ENCODE measurements at places on chromosomes 12 and 14. TPM values are rescaled to one million over a fixed set of nuclear protein-coding genes. Genes with fewer than 3 reads are reported as not detected.

RND1 gene
- 0.30 TPM for polyA plus RNA-seq

TSHR gene
- not detected for polyA plus RNA-seq

DNA sequence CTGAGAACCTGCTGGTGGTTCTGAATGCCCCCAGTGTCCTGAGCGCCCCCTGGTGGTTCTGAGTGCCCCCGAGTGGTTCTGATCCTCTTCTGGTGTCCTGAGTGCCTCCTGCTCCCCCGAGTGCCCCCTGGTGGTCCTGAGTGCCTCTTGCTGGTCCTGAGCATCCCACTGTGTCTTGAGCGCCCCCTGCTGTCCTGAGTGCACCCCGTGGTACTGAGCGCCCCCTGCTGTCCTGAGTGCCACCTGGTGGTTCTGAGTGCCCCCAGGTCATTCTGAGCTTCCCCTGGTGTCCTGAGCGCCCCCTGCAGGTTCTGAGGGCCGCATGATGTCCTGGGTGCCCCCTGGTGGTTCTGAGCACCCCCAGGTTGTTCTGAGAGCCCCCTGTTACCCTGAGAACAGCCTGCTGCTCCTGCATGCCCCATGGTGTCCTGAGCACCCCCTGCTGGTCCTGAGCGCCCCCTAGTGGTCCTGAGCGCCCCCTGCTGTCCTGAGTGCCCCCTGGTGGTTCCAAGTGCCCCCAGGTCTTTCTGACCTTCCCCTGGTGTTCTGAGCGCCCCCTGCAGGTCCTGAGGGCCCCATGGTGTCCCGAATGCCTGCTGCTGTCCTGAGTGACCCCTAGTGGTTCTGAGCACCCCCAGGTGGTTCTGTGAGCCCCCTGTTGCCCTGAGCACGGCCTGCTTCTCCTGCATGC is 1165.4 kb downstream of the TMEM121 start:
- DNase-seq, result no peak

DNA sequence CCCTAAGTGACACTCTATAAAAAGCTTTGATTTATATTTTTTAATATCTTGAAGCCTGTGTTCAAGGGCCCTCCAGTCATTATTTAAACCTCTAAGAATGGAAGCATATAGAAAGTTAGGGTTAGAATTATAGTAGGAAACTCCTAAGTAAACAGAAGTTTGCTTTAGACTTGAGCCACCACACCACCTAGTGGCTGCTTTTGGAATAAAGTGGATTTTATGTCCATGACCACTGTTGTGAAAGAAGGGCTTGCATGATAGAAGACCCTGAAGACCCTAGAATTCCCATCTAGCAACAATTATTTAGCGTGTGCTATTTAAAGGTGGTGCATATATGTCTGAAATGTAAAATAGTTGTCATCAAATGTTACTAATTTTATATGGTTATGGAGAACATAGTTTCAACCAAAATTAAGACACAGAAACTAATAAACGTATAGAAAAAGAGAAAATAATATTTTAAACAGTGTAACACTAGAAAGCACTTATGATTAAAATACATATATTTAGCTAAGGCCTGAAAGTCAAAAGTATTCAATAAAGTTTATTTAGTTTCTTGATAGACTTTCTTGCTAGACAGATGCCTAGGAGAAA is 21.3 kb downstream of the LRRIQ1 start:
- no peak for DNase-seq

DNA sequence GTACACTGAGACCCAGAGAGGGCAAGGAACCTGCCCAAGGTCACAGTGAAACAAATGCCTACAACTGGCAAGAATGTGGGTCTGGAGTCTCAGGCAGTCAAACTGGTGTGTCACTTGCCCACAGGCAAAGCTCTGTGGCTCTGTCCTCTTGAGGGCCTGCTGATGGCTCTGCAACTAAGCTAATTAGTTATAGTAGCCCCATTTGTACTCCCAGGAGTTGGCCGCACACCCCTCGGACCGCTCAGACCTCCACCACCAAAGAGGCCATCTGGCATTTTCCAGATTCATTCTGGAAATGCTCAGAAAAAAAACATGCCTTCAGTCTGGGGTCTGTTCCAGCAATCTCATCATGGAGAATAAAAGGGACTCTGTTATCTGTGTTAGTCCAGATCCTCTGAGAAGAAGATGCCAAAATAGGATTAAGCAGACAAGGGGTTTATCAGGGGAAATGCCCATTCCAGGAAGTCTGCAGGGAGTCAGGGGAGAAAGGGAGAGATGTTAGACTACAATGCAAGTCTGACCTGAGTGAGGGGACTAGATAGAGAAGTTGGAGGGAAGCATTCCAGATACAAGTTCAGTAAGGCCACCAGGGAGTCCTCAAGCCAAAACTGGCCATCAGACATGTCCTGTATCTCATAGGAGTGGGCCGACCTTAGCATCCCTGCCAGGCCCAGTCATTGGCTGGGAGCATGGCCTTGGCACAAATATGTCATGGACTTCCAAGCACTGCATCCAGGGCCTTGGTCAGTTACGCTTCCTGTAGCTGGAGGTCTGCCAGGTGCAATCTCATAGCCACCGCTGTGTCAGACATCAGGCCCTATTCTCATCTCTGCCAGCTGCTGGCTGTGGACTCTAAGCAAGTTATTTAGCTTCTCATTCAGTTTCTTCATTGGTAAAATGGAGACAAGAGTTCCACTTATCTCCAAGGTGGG is 15.4 kb upstream of the OAS1 start:
- no peak for DNase-seq

BMP4 gene
- 6.5 TPM for polyA plus RNA-seq

DNA sequence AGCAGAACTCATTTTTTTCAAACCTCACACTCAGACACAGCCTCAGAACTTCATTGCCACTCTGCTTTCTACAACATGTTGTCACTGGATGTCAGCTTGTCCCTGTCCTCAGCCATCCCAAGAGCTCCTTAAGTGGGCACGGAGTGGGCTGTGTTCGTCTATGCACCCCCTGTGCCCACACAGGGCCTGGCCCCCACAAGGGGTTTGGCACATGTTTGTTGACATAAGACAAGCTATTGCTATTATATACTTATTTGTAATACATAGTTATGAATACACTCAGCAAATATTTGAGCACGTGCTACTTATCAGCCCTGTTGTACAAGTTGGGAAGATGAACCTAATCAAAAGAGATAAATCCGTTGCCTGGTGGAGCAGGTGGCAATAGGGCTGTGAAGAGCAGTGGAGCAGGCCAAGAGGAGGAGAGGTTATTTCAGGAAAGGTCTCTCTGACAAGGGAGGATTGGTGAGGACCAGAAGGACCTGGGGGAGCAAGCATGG is 4.3 kb upstream of the BDKRB1 start:
- no peak for DNase-seq

PLCZ1 gene
- 0.15 TPM for polyA plus RNA-seq

DNA sequence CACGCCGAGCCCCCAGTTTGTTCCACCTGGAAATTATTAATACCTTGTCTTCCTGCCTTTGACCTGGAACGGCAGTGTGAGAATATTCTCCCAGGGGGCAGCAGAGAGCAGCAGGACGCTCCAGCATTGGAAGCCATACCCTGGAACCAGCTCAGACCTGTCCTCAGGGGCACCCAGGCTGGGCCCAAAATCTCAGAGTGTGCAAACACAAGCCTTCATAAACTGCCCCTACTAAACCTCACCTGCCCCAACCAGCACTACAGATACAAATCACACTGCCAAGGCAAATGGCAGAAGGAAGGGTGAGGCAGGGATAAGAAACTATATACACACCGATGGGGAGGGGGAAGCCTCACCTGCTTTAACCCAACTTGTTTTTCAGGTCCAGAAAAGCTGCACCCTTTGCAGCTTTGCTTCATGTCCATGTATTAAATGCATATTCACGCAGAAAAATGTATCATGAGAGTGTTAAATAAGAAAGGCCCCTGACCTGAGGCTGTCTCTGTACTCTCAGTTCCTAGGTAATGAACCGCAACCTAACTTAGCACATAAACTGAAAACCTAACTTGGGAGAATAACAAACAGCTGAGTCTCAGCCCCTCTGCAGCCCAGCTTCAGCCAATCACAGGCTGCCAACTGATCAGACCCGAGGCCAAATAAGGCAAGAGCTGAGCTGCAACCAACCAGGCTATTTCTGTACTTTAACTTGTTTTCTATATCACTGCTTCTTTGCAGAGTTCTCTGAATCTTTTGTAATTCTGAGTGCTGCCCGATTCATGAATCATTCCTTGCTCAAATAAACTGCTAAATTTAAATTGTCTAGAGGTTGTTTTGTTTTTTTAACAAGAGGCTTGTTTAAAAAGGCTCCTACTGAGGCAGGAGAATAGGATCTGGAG is 130.1 kb downstream of the SPTSSA start:
- no peak for DNase-seq

DNA sequence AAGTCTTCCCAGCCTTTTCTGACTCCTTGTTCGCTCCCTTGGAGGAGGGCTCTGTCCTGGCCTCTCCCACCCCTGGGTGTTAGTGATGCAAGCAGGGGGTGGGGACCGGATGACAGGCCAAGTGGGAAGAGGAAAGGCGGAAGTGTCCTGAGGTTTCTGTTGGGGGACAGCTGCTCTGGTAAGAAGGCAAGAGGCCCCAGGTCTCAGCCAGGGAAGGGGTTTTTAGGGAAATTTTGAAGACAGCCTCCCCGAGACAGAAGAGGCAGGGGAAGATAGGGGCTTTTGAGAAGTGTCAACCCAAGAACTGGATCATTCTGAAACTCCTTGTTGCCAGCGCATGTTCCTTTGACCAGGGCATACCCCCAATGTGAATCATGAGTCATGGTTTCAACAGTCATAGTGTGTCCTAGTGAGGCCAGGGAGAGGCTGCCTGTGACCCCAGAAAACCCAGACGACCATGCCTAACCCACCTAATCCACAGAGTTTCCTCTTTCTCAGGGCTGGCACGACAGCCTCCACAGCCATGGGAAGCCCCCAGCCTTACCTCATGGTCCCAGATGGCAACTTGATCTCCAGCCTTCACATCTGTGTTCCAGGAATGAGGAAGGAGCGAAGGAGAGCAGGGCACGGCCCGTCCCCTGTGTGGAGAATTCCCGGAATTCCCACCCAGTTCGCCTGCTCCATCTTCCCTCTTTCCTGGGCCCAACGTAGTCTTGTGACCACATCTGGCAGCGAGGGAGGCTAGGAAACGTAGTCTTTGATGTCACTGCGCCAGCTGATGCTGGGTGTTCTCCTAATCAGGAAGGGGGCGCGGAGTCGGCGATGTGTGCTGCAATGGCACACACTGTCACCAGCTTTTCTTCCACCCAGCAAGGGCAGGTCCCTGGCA is 4.9 kb upstream of the GPR132 start:
- DNase-seq, result no peak

DNA sequence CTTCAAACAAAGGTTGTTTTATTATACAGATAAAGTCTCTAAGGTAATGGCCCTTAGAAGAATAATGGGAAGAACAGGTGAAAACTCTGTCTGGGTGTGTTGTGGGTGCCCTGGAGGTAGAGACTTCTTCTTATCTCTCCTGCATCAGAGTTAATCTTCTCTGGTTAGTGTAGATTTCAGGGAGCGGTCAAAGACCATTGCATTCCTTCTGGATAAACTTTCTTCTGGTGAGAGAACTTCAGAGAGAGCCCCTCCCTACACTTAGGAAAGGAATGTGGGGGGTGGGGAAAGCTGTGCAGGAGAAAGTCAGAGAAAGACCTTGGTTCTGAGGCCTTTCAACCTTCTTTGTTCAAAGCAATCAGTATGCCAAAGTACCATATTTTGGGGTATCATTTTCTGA is 658.5 kb downstream of the DIO2 start:
- DNase-seq, result no peak

MFAP5 gene
- polyA plus RNA-seq, result 295 TPM

DNA sequence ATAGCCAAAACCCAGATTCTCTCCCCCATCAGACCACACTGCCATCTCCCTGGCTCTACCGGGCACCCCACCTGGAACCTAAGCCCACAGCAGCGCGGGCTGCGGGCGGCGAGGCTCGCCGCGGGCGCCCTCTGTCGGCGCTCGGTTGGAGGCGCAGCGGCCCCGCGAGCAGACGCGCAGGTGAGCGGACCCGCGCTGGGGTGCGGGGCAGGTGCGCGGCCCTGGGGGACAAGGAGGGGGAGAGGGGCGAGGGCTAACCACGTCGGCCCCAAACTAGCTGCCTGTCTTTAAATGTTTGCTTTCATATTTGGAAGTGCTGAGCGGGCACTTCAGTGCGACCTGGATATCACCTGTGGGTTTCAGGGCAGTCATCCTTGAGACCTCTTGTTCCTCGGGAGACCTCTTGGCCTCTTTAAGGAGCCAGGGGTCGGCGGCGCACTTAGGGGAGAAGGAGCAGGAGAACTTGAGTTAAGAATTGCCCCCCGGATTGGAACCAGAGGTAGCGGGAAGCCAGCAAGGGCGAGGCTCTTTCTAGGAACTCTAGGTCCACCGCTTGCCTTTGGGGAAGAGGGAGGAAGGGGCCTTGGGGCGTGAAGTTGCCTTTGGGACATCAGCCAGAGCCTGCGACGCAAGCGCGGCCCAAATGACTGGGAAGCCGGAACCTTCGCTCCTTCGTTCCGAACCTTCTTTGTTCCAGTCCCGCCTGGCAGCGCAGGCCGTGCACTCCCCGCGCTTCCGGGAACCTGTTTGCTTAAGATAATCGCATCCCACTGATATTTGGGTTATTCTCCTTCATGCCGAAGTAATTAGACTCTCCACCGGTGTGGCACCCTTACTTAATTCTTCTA is 78.7 kb downstream of the NEDD1 start:
- DNase-seq, result no peak

PRB2 gene
- polyA plus RNA-seq, result 0.18 TPM

PPP1CC gene
- 158 TPM for polyA plus RNA-seq

- no peak for DNase-seq
Observed at GRCh38 chr14:50928002-50928635, 16.2 kb downstream of the PYGL start.

TEAD4 gene
- polyA plus RNA-seq, result 4.0 TPM

DNA sequence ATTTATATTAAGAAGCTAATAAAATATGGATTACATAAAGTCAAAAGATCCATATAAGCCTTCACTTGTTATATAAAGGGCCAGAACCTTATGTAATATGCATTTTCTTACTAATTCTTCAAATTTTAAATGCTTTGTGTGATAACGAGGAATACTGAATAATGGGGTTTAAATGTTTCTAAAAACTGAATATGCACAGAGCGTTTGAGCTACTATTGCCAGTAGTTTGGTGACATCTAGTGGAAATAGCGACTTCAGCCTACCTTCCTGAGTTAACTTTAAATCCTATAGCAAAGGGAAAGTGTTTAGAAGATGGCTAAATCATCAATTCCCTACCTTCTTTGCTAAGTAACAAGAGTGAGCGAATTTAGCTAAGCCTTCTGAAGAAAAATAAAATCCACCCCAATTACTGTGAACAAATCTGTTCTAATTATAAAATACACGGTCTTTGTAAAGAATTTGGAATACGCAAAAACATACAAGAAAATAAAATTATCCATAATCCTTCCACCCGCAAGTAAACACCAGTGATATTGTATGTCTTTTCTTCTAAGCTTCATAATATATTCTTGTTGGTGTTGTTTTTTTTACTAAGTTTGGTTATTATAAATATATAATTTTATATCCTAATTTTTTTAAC is 115.5 kb upstream of the G2E3 start:
- no peak for DNase-seq

DNA sequence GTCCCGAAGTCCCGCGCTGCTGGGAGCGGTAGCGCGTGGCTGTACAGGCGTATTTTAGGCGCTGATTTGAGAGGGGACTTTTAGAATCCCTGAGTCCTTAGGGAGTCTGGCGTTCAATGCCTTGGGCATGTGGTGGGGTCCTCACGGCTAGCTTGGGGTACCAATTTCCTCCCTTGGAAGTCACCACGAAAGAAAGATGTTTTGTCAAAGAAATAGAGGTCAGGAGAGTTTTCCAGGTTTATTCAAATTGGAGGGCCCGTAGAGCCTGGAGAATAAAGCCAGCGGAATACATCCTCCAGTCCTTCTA is 63.9 kb downstream of the KLHL28 start:
- DNase-seq, result no peak
